ENCODE measurements at places on chromosomes 13 and 19.

DNA sequence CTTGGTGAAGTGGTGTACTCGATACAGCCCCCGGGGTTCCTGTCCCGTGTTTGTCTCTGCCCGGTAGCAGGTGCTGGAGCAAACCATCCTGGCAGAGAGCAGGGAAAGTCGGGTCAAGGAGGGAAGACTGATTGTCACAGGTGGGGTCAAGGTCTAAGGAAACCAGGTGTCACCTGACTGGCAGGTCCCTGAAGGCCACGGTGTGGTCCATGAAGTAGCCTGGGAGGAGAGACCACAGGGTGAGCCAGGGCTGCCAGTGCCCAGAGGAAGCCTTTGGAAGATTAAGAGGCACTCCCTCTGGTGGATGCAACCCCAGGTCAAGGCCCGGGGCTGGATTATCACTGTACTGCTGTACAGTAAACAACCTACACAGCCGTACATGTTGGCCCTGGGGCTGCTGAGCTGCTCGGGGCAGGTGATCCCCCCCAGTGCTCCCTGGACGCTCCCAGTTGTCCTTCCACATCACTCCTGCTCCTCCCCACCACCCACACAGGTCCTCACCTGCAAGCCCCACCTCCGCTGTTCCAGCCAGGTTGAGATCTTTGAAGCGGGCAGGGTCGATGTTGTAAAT is 6.0 kb upstream of the CCER2 start:
- no peak for DNase-seq

GRCh38 chr13:21573920-21574712 is 29.9 kb downstream of the MICU2 start:
- no peak for DNase-seq

DNA sequence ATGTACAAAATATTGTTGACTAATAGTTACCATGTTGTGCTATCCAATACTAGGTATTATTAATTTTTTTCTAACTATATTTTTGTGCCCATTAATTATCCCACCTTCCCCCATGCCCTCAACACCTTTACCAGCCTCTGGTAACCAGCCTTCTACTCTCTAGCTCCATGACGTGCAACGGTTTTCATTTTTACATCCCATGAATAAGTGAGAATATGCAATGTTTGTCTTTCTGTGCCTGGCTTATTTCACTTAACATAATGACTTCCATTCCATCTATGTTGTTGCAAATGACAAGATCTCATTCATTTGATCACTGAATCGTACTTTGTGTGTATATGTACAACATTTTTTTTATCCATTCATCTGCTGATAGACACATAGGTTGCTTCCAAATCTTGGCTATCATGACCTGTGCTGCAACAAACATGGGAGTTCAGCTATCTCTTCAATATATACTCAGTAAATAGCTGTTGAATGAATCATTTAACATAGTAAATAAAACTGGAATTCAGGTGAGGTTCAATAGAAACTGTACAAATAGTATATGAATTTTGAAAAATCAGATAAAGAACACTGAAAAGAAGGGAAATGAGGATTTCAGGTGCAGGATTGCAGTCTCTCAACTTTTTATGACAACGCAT is 509.0 kb upstream of the MIR17HG start:
- no peak for DNase-seq

GRCh38 chr13:72390909-72391308 is 336.5 kb downstream of the MZT1 start:
- DNase-seq: no peak

GRCh38 chr19:53644061-53644816 is 12.4 kb downstream of the DPRX start:
- no peak for DNase-seq

DNA sequence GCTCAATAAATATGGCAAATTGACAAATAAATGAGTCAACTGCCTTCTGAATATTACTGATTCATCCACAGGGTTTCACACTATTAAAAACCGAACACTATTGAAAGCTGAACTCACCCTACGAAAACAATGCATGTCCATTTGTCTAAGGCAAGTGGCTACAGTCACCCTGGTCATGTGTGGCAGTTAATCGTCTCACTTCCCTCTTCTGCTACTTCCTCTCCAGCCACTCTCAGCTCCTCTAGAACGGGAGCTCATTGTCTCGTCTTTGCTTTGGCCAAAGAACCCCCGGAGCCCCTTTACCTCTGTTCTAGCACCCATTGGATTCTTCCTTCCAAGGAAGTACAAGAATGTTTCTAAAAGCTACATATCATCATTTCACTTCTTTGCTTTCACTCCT is 74.4 kb upstream of the ZNF599 start:
- DNase-seq: no peak

- DNase-seq: no peak
These were observed 139.0 kb downstream of the RAP2A start for GRCh38 chr13:97573011-97573410.

DNA sequence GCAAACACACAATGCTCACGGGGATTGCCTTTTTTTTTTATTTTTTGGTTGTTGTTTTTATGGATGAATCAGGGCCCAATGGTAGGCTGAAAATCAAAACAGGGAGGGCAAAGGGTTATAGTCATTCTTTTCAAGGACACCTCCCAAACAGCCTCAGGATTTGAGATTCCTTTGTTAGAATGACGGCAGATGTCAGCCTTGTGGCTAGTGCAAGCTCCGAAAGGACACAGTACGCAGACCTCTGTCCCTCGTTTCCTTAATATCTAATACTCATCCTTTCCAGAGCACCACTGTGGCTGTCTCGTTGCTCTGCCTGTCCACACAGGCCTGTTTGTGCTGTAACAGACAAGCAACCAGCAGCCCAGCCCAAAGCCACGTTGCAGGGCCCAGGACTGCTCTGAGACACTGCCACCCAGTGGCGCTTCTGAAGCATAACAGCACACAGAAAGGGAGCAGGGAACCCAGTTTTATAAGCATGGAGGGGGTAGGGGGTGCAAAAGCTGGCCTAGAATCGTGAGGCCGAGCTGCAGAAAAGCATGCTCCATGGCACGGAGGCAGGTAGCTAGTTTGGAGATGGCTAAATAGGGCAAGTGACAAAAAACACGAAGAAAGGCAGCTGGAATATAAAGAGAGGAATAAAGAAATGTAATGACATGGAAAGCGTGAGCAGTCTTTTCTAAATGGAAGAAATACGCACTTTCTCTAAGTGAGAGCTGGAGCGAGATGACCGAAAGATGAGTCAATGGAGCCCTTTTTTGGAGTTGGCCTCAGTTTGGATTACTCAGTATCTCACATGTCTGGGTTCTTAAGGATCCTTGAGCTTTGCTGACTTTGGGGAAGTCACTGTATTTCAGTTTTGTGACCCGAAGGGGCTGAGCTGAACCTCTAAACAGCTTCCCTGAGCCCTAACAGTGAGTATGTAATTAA is 40.7 kb upstream of the MEDAG start:
- peak; percentile 74 for DNase-seq

DNA sequence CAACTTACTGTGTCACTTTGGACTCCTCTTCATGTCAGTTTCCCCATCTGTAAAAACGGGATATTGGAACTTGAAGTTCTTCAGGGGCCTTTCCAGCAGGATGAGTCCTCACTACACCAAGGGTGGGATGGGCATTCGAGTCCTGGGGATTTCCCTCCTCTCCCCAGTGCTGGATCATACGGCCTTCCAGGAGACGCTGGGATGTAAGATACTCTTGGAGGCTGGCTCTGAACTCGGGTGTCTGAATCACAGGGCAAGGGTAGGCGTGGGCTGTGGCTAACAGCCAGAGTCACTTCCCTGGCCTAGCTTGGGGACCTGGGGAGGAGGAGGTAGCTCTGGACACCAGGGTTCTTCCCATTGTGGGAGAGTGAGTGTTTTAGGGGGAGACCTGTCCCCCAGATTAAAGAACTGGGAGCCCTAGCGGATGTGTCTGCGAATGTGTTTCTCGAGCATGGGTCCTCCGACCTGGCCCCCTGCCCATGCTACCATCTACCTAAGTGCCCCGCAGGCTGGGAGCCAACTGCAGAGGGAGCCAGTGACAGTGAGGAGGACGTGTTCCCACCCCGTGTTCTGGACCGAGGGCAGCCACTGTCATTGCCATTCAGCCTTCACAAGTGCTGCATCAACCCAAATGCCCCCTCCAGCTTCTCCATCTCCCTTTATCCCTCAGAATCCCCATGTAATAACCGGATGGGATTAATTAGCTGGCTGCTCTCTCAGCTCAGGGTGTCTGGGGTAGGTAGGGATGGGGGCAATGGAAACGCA is 2.4 kb upstream of the CYTH2 start:
- no peak for DNase-seq

DNA sequence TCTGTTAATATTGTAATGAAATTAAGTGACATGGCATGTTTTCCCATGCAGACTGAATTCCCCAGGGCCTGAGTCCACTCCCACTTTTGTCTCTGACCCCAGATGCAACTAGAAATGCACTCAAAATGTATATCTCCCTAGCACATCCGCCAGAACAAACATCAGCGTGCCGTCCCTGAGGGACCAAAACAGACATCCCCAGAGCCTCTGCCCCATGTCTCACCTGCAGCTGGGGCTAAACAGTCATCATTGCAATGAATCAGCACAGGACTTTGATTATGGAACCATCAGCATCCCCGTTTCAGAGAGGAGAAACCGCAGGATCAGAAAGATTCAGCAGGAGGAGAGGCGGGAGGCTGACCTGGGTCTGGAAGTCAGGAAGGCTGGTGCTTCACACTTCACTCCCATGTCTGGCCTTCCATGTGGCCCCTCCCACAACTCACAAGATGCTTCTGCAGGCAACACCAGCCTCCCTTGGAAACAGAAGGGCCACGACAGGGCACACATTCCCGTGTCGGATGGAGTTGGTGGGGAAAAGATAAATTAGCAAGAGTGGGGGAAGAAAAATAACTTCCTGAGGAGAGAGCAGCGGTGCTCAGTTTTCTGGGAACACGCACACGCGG is 130.6 kb upstream of the VSTM2B start:
- DNase-seq: no peak

DNA sequence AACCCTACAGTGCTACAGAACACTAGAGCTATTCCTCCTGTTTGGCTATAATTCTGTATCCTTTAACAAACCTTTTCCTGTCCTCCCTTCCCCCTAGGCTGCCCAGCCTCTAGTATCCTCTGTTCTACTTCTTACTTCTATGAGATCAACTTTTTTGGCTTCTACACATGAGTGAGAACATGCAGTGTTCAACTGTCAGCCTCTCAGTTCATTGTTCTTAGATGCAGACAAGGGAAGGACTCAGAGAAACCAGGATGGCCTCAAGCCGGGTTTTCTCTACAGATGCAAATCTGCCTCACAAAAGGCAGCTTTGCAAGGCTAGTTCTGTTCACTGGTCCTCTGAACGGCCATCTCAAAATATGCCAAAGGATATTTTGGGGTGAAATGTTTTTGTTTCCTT is 18.4 kb downstream of the AMER2 start:
- DNase-seq: no peak

DNA sequence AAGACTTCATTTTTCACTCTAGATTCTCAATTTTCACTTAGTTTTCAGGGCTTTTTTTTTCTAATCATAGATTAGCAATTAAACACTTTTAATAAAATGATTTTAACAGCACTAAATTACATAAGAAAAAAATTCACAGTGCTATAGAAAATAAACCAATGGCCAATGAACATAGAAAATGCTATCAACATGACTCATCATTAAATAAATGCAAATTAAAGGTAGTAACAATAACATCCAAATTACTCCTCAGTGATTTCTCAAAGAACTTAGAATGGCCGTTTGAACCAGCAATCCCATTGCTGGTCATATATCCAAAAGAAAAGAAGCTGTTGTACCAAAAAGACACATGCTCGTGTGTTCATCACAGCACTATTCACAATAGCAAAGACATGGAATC is 1058.9 kb downstream of the UQCRFS1 start:
- no peak for DNase-seq

DNA sequence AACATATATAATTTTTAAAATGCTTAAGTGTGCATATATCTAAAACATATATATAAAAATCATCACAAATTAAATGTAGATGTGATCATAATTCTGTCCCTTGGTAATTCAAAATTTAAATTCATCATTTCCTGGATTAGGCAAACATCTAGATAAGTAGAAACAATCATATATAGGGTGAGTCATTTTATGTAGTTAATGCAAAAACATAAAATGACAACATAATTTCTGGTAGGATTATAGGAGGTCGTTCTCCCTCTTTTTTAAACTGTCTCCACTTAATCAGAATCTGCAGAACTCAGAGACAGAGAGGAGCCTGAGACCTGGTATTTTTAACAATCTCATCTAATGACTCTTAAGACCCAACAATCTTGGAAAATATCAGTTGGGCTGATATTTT is 333.4 kb downstream of the KCTD12 start:
- no peak for DNase-seq

GRCh38 chr13:100646030-100646673 is 28.4 kb downstream of the TMTC4 start:
- DNase-seq: no peak

DNA sequence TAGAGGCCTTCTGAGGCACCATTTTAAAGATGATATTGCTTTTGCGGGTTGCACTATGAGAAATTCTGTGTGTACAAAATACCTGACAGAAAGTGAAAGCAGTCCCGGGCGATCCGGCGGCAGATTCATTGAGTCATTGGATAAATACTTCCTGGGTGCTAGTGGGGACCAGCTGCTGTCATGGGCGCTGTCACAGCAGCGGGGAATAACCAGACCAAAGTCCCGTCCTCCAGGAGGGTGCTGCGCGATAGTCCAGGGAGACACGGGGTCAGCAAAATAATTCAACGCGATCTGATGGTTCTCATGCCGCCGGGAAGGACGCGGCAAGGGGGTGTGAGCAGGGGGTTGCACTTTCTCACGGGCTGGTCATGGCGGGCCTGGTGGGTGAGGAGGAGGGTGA is 13.5 kb downstream of the ZFR2 start:
- DNase-seq: no peak

- no peak for DNase-seq
These were observed 435 bp upstream of the OBI1 start for GRCh38 chr13:78659450-78659730.

GRCh38 chr19:778910-779653 is 18.2 kb upstream of the PTBP1 start:
- no peak for DNase-seq

GRCh38 chr13:111858571-111858970 is 208.4 kb upstream of the SOX1 start:
- no peak for DNase-seq

- peak; percentile 94 for DNase-seq
These were observed at the start of gene GPC5 for GRCh38 chr13:91398413-91399188. Gene GPC5 (plus strand): TSS chr13:91398621.

- DNase-seq: no peak
These were observed 75.2 kb upstream of the UBAC2 start for GRCh38 chr13:99125326-99125915.
